GM13976 (cell line): ENCODE measurements at places on chromosomes 7 and 10.

GRCh38 chr10:20256969-20257368 is 440.7 kb downstream of the PLXDC2 start:
- DNase-seq = no peak

- no peak for DNase-seq
Observed at GRCh38 chr10:125936331-125936730, 40.0 kb downstream of the FANK1 start.

- no peak for DNase-seq
Observed at GRCh38 chr7:129386506-129386905, 47.7 kb upstream of the STRIP2 start.

- DNase-seq = no peak
Observed at GRCh38 chr7:353746-354325, 63.9 kb downstream of the FOXL3 start.

- DNase-seq = no peak
Observed at GRCh38 chr7:21141476-21141875, 286.4 kb upstream of the SP4 start.
